ENCODE measurements at places on chromosomes 3 and 15. TPM values are rescaled to one million over a fixed set of nuclear protein-coding genes. Genes with fewer than 3 reads are reported as not detected.
A peak's percentile ranks its signal among the peaks of the same experiment; 100 is the strongest.

- peak; percentile 97 for DNase-seq
Measured at GRCh38 chr3:102006812-102007485, 157.6 kb downstream of the NFKBIZ start.

CYP8B1 gene
- total RNA-seq = not detected

GRCh38 chr3:8517487-8517886 lies 15.9 kb downstream of the LMCD1 start:
- DNase-seq = peak; percentile 54

MYL3 gene
- not detected for total RNA-seq

DNA sequence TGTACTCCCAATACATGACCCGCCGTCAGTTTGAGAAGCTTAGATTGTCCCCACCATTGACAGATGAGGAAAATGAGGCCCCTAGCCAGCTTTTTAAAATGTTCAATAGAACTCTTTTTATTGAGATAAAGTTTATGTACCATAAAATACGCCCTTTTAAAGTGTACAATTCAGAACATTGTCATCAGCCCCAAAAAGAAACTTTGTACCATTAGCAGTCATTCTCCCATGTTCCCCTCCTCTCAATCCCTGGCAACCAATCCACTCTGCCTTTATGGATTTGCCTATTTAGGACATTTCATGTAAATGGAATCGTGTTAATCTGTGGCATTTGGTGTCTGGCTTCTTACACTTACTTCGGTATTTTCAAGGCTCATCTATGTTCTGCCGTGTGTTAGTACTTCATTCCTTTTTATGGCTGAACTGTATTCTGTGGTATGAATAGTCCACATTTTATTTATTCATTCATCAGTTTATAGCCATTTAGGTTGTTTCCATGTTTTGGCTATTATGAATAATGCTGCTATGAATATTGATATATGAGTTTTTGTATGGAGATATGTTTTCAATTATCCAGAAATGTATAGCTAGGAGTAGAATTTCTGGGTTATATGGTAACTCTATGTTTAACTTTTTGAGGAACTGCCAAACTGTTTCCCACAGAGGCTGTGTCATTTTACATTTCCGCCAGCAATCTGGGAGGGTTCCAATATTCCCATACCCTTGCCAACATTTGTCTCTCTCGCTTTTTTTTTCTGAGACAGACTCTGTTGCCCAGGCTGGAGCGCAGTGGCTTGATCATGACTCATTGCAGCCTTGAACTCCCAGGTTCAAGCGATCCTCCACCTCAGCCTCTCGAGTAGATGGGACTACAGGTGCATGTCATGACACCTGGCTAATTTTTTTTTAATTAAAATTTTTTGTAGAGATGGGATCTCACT lies 15.3 kb upstream of the PTPN23 start:
- peak; percentile 87 for DNase-seq

DNA sequence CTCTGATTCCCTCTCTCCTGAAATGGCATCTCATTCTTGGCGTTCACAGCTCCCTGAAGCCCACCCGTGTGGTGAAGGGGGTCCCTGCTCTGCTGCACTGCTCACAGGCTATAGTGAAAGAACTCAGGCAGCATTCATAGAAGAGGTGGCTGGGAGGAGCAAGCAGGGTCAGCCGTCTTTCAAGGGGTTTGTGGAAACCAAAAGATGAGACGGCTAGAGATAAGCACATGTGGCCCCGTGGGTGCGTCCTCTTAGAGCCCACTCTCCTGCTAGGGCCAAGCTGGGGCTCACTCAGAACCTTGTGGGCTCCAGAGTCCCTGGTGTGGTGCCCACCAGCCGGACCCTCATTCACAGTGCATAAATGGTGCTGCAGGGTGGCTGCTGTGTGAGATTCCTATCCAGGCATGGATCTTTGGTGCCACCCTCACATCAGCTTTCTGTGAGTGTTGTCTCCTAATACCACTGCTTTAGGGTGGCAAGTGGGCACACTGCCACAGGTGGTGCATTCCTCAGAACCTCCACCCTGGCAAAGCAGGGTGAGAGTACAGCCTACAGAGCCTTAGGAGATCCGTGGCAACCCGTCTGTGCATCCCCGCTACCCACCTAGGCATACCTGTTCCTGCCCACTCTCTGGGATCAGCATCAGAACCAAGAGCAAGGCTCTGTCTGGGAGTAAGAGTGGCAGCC lies 11.2 kb upstream of the SEMA4B start:
- DNase-seq = no peak

DNA sequence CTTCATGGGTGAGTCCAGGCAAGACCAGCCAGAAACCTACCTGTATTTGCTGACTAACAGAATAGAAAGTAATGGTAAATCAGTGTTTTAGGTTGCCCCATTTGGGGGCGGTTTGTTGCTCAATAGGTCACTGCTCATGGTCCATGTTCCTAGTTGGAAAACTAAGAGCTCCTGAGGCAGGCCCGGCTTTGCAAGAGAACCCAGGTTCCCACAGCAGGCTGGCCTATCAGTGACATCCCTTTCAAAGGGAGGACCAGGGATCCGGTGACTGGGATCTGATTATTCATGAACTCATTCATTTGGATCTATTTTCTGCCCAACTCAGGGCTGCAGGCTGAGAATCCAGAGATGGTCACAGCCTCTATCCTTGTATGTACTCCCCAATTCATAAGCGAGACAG lies 163.9 kb downstream of the WNT7A start:
- no peak for DNase-seq

DNA sequence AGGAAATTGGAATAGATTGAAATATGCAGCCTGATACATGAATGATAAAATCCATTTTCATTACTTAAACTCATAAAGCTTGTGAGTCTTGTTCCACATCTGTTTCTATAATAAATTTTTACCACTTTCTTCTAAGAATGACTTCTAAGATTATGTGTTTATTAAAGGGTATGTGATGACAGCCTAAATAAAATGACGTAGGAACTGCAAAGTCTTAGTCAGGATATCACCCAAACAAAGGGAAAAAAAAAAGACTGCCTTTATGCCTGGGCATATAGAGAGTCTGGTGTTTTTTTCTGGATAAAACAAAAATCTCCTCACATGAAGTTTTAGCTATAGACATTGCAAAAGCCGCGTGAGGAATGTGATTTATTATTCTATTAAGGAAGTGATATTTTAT lies 844.0 kb downstream of the DIPK2A start:
- no peak for DNase-seq

GRCh38 chr3:16482770-16483531 lies 30.5 kb downstream of the RFTN1 start:
- DNase-seq = no peak

- DNase-seq = no peak
Measured at GRCh38 chr3:81444817-81445460, 316.5 kb downstream of the GBE1 start.

Measured in M059J (cell line).